LoVo (cell line): ENCODE measurements at places on chromosomes 7 and 10.

GRCh38 chr10:11975795-11976194 is 66.8 kb downstream of the UPF2 start:
- no peak for DNase-seq

DNA sequence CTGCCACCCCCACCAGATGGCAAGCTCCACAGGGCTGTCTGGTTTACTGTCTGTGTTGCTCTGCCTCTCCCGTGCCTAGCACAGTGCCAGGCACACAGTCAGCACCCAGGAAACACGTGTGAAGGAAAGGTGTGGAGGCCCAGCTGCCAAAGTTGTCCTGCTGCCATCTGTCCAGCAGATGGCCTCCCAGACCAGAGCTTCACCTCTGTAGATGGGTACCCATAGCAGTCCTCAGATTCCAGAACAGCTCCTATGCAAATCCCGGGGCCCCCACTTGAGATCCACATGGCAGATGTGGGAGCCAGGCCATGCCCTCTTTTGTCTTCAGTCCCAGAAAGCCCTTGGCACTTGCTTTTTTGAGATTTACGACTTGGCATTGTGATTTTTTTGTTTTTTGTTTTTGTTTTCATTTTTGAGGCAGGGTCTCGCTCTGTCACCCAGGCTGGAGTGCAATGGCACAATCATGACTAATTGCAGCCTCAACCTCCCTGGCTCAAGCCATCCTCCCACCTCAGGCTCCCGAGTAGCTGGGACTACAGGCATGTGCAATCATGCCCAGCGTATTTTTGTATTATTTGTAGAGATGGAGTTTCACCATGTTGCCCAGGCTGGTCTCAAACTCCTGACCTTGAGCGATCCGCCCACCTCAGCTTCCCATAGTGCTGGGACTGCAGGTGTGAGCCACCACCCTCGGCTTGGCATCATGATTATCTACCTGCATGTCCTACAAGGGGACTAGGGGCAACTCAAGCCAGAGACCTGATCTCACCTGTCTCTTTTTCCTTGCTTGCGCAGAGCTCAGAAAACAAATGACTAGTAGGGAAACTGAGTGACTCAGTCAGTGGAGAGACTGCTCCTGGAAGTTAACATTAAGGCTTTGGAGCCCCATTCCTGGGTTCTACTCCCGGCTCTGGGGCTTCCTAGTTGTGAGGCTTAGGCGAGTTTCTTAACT is 16.9 kb upstream of the PALD1 start:
- DNase-seq: peak; percentile 61

DNA sequence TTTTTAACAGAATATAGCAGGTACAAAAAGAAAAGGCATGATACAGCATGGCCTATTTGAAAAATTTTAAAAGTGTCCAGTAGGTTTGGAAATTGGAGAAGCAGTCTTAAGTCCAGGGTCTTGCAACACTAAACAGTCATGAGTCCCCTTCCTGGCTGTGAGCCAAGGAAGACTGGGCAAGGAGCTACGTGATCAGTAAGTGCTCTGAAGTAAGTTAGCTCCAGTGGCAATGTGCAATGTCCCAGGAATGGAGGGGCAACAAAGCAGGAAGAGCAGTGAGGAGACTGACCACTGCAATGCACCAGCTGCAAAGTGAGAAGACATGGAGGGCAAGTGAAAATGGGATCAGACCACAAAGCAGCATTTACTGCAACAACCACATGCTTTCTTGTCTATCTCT is 72.9 kb upstream of the GRID1 start:
- no peak for DNase-seq

DNA sequence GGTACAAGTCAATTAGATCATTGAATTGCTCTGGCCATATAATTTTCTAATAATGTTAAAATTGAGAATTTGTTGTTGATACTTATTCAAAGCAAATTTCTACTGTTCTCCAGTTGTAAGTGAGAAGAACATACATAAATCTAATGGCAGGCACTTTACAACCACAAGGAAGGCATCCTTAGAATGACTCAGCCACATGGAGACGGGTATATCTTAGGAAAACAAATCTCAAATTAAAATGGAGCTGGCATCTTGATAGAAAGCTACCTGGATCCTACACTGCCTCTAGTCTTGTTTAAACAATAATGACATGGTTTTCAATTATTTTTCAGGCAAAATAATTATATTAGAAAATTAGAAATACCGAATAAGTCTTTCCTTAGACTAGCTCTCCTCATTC is 1183.7 kb upstream of the SORCS1 start:
- no peak for DNase-seq

DNA sequence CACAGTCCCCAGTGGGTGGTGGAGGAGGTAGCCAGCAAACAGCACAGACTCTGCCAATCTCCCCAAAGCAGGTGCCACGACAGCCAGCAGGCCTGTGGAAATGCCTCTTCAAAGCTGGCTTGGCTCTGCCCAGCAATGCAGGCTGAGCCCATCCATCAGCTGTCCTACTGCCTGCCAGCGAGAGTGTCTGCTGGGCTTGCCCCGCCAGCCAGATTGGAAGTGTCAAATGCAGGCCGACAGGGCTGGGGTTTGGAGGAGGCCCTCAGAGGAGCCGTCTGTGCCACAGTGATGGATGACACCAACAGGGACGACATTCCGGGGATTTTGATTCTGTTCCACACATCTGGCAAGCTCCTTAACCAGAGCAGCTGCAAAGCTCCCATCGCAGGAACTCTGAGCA is 16.7 kb downstream of the HABP2 start:
- no peak for DNase-seq

DNA sequence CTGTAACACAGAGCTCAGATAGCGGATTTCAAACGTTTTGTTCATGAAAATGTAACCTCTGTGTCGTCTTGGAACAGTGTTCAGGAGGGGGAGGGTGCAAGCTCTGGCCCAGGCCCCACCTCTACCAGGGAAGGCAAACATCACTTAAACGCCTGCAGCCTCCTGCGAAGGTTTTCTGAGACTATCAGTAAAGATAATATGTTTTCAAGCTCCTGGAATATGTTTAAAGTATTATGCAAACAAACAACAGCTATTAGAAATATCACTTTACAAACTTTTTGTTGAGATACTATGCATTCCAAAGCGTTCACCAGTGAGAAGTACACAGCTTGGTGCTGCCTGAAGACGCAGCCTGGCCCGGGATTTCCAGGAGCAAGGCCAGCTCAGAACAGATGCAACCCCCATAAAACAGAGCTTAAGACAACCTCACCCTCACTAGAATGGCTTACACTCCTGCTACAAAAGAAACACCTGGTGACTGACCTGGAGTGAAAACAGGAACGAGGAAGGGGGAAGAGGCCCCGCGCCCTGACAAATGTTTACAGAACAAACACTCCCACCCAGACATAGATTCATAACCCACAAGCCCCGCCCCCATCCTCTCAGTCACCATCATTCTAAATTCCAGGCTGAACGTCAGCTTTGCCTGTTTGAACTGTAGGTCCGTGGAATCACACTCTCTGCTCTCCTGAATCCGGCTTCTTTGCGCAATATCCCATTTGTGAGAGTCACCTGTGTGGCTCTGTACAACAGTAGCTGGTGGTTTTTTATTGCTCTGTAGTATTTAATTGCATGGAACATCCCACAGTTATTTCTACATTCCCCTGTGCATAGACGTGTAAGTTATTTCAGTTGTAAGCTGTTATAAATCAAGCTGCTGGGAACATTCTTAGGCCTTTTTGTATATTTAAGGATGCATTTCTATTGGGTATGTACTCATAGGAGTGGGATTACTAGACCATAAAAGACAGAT is 155.0 kb downstream of the PTPRN2 start:
- peak; percentile 70 for DNase-seq

- DNase-seq: no peak
Measured at GRCh38 chr7:41970941-41971340, 266.1 kb downstream of the GLI3 start.

- no peak for DNase-seq
Measured at GRCh38 chr7:4235596-4235995, 446.5 kb upstream of the FOXK1 start.

DNA sequence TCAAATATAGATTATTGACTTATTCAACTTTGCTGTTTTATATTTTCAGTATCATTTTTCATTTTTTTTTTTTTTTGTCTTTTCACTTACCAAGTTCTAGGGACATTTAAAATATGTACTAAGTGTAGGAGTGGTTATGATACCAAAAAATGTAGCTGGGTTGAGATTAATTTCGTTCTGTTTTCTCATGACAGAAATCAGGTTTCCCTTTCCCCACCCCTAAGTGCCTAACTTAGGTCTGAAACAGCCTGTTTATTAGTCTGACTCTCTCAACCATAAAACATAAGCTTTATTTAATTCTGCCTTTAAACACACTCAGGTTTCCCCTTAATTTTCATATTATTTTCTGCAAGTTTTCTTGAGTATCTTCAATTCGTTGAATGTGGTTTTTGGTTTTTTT is 22.1 kb downstream of the TMEM106B start:
- no peak for DNase-seq
